ENCODE measurements at places on chromosomes 4 and X.

GRCh38 chrX:13440176-13440575, 120.3 kb upstream of the ATXN3L start:
- DNase-seq = no peak

DNA sequence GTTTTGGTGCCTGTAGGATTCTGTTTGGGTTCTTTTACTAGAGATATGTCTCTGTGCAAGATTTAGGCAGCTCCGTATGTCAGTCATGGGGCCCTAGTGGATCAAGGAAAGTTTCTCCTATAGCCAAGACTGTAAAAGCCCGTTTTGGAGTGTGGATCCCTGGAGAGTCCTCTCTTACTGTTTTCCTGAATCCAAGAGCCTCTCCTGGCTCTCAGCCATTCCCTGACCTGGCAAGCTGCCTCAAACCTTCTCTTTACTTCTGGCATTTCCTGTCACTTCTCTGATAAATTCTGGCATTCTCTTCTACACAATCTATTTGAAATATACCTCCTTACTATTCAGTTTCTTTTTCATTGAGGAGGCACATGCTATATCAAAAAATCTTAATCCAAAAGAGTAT, 41.4 kb downstream of the DCAF12L2 start:
- no peak for DNase-seq

DNA sequence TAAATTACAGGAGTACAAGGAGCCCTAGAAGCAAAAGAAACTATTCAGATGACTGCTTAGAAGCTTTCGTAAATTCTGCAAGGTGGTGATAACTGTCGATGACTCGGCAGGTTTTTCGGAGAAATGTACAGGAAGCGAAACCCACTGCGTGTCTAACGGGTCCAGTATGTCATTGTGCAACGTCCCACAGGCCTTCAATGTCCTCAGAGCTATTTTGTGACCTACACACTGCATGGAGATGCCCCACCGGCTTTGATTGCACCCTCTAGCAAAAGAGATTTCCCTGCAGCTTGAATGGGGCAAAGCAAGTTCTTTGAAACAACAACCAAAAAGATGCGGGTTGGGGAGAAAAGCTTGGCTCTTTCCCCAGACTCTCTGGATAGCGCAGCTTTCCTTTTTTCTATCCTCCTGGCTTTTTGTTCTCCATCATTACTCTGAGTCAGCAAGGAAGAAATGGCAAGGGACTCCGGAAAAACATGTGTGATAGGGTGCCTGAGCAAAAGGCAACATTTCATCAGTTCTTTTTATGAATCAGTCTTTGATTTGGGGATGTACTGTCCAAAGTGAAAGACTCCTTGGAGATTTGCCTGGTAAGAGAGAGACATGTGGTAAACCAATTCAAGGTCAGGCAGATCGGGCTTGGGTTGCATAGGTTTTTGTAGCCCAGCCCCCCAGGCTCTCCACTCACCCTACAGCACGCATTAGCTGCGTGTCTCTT, 112.0 kb upstream of the TBL1X start:
- no peak for DNase-seq

- no peak for DNase-seq
These were observed 1660.3 kb upstream of the PCDH10 start for GRCh38 chr4:131488772-131489171.

- DNase-seq = no peak
These were observed 15.4 kb upstream of the ZNF41 start for GRCh38 chrX:47498411-47498810.

- DNase-seq = no peak
These were observed 116.6 kb downstream of the IRF2 start for GRCh38 chr4:184357772-184358171.

GRCh38 chrX:149829751-149830191, 48.0 kb downstream of the MAGEA9 start:
- DNase-seq = no peak

- no peak for DNase-seq
These were observed 216.8 kb upstream of the TRAM1L1 start for GRCh38 chr4:117302226-117302625.

DNA sequence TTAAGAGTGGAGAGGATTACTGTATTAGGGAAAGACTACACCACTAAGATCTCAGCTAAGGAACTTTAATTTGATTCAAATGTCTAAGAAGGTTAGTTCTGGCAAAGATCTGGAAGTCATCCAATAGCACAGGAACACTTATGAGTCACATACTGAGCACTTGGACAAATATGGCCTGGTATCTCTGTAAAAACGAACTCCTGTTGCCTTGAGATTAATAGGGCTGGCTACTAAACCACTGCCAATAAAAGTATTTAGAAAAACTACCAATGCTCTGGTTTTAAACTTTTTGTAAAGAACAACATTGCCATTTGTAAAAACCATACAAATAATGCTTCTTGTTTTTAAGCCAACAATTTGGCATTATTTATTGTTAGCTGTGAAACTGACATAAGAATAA, 70.5 kb downstream of the SEC24D start:
- no peak for DNase-seq

DNA sequence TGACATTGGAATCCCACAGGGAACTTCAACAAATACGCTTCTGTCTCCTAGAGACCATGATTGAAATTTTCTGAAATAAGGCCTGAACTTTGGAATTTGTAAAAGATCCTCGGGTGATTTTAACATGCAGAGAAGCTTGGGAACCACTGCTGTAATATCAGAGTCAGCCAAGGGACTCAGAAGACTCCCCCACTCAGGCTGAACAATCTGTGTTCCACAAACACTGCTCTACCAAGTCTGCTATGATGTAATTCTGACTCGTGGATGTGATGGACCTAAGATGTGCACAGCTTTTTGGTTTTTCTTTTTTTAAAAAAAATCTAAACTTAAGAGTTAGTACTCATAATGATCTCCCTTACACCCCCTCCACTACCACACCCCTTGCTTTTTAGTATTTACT, 26.0 kb downstream of the LRP2BP start:
- DNase-seq = no peak

- DNase-seq = no peak
These were observed 1.7 kb upstream of the CENPC start for GRCh38 chr4:67546971-67547370.

DNA sequence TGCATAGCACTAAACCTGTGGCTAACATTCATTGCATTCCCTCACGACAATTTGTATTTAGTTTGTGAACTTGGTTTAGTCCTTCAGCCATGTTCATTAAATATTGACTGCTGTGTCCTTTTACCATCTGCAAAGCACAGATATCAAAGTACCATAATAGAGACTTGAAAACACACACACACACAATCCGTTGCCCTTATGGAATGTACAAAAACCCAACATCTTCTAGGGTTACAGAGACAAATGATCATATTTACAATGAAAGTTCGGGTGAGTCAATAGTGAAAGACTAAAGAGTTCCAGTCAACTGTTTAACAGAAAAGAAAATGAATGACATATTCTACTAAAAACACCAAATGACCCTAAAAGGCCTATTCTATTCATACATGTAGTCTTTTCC, 50.8 kb upstream of the TXK start:
- no peak for DNase-seq

- DNase-seq = no peak
These were observed 18.8 kb upstream of the AREG start for GRCh38 chr4:74426101-74426500.

DNA sequence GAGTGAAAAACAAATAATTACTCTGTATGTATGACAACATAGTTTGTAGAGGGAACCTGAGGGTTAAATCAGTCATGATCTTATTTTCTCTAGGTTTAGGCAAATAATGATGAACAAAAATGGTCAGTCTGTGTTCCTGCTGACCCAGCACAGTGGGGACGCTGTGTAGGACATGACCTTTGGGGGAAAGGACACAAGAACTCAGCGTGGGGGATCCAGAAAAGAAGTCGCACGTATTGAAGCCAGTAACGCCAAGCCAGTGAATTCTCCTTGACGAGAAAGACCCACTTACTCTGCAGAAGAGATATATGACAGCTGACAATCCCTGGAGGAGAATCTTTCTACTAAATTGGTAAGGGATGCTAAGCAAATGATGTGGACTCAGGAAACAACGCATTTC, 36.6 kb downstream of the HELT start:
- no peak for DNase-seq

DNA sequence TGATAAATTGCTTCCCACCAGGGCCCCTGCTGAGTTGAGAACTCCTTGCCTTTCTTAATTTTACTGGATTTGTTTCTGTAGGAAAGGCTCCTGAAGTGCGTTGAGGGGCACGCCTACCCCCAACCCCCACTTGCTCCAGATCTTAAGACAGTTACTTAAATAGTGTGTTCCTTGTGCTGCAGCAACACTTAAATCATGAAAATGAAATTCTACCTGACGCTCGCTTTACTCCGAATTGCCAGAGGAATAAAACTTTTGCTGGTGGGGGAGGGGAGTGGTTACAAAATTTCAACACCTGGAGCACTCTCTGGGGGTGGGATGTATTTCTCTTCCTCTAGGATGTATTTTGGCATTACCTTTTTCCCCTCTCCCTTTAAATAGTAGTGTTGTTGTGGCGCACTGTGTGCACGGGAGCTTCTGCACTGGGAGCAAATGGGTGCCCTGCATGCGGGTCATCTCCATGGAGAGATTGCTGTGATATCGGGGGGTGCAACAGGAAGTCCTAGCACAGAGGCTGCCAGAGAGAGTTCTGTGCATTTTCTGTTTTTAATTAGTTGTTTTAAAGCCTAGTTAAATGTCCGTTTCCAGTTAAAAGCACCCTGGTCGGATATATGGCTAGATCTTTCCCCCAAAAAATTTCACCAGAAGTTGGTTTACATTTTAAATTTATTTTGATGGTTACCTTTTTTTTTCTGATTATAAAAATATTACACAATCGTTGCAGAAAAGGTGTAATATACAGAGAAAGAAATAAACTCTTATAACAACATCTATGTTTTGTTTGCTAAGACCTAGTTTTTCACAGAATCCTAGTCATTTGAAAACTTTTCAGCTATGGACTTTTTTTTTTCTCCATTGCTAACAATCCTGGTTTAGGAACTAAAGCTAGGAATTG, 207.7 kb downstream of the SOWAHB start:
- DNase-seq = no peak

- DNase-seq = no peak
These were observed 228.2 kb downstream of the PPP3CA start for GRCh38 chr4:101119141-101119540.

DNA sequence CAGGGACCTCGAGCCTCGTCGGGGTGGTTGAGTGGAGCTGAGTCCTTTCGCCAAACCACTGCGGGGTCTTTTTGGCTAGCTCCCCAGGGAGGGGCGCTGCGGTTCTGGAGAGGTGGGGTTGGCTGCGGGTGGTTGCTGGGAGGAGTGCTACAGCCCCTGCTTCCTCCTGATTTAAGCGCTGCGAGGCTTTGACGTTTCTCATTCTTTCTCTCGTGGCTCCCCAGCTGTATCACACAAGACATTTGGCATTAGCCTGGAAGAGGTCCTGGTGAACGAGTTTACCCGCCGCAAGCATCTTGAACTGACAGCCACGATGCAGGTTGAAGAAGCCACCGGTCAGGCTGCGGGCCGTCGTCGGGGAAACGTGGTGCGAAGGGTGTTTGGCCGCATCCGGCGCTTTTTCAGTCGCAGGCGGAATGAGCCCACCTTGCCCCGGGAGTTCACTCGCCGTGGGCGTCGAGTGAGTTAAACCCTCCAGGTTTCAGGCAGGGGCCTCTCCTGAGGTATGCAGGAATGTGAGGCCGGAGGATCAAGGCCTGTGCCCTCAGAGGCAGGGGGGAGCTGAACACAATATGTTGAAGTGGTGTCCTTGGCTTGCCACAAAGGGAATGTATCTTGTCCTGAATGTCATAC, 25.5 kb downstream of the ARHGAP36 start:
- DNase-seq = no peak

GRCh38 chr4:36303426-36304137, 22.2 kb downstream of the DTHD1 start:
- DNase-seq = no peak

- DNase-seq = no peak
These were observed 2.5 kb downstream of the BMP3 start for GRCh38 chr4:81032771-81033684.

DNA sequence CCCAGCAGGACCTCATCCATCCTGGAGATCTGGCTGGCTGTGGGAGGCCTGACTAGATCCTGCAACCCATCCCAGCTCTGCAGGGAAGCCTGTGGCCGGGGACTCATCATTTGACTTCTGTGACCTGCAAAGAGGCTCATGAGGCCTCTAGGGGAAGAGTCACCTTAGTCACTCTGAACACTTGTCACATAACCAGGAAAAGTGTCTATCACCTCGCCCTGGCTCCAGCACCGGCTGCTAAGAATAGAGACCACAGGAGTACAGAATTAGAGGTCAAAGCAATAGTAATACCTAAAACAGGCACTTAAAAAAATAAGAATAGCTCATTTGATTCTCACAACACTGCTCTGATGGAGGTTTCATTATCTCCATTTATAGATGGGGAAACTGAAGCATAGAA, 3.8 kb upstream of the NSG1 start:
- no peak for DNase-seq

GRCh38 chrX:23327104-23327503, 7.5 kb upstream of the PTCHD1 start:
- DNase-seq = no peak

DNA sequence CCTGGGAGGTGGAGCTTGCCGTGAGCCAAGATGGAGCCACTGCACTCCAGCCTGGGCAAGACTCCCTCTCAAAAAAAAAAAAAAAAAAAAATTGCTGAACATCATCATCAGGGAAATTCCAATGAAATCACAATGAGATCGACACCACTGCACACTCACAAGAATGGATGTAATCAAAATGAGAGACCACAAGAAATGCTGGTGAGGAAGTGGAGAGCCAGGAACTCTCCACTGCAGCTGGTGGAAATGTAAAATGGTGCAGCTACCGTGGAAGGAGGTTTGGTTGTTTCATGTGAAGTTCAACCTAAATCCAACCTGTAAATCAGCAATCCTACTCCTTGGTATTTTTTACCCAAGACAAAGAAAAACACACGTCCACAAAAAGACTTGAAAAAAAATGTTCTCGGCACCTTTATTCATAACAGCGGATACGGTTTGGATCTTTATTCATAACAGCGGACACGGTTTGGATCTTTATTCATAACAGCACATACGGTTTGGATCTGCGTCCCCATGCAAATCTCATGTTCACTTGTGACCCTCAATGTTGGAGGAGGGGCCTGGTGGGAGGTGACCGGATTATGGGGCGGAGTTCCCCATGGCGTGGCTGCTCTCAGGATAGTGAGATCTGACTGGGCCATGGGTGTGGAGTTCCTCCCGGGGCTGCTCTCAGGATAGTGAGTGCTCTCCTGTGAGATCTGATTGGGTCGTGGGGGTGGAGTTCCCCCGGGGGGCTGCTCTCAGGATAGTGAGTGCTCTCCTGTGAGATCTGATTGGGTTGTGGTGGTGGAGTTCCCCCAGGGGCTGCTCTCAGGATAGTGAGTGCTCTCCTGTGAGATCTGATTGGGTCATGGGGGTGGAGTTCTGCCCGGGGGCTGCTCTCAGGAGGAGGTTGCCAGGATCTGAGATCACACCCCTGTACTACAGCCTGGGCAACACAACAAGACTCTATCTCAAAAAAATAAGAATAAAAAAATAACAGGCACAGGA, 7.7 kb downstream of the GAK start:
- no peak for DNase-seq

DNA sequence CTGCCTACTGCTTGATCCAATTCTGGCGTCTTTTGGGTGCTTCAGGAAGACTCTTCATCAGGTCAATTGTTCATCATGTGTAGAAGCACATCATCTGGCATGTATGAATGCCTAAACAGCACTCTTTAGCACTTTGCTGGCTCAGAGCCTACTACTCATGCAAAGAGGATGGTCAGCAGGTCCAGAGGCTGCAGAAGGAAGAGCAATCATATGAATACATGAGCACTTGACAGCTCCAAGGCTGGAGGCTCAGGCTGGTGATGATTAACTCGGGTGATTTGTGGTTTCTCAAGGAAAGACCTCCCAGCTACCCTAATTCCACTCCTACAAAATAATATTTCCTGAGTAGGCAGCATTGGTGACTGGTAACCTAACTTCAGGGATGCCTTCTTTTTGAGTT, 103.8 kb upstream of the CXCL13 start:
- no peak for DNase-seq

All from GM12892 (cell line).